BE2C (cell line): ENCODE measurements at places on chromosomes 2 and 18.

DNA sequence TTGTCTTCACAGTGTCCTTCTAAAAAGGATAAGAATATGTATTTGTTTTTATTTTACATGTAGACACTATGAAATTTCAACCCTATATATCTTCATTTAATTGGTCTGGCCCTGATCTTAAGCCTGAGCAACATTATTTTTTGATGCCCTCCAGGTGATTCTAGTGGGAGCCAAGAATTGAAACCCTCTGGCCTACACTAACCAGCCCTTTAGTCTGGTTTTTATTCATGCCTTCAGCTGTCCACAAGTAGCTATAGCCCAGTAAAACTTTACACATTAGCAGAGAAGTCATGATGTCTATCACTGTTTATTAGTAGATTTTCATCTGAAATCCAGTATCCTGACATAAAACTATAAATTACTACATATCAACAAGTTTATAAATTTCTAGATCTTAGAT, 52.7 kb upstream of the UBXN4 start:
- DNase-seq = no peak

DNA sequence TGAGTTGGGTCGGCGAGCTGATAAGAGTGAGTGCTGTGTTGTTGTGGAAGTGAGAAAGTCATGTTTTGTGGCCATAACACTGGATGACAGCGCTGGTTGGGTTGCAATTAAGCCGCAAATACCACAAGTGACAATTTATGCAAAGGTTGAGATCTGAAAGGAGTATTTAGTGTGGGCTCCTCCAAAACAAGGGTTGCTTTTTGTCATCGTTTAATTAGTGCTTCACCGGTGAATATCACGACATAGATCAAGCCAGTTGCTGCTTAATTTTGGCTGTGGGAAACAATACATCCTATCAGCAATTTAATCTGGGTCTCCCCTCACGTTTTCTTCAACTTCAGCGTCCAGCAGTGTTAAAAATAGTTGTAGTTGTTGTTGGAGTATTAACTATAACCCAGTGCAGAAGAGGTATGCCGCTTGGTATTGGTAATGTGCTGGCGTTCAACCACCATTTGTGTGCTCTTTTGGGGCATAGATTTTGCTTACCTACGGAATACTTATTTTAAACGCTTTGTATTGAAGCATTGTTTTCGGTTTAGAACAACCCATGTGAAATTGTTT, 662 bp downstream of the ACVR2A start:
- DNase-seq = no peak

GRCh38 chr2:221423210-221423804, 148.8 kb downstream of the EPHA4 start:
- DNase-seq = no peak

DNA sequence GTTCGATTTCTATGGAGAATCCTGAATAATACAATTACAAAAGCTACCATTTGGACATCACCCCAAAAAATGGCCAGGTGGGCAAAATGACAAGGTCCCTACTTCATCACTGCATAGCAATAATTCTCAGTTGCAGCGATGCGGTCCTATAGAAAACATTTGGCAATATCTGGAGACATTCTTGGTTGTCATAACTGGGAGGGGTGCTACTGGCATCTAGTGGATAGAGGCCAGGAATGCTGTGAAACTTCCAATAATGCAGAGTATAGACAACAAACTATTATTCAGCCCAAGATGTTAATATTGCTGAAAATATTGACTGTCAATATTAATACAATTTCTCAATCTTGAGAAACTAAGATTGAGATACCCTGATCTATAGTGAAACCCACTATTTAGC, 637.8 kb upstream of the PKDCC start:
- DNase-seq = peak; percentile 30

- no peak for DNase-seq
Measured at GRCh38 chr2:62706721-62707521, 1.4 kb downstream of the EHBP1 start.

DNA sequence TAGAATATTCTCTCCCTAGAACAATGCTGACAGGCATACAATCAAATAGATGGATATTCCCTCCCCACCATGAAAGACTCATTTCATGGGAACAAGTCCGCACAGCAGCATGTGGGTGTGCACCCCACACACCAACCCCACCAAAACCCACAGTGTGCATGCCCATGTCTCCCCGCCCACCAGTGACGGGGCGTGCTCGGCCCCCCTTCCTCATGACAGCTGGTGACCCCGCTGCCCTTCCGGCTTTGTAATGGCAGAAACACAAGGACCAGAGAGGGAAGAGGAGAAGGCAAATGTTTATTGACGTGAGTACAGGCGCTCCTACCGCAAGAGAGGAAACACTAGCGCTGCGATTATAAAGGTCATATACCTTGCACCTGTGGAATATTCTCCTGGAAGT, 30.8 kb upstream of the ODC1 start:
- no peak for DNase-seq

GRCh38 chr2:203037026-203037425, 22.4 kb downstream of the NBEAL1 start:
- no peak for DNase-seq

DNA sequence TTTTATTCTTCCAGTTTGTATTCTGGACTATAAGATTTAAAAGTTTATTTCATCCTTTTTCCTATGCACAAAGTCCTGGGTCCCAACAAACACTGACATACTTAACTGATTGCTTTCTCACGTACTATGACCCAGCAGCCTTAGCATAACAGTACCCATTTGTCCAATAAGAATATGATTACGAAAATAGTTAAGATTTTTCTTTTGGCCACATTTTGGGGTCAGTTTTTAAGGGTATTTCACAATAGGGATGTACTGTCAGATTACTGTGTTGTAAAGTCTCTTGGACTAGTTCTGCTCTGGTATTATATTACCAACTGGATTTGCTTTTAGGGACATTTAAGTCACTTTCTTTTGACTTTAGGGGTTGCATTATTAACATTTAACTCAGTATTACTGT, 46.1 kb downstream of the TTC39C start:
- no peak for DNase-seq

DNA sequence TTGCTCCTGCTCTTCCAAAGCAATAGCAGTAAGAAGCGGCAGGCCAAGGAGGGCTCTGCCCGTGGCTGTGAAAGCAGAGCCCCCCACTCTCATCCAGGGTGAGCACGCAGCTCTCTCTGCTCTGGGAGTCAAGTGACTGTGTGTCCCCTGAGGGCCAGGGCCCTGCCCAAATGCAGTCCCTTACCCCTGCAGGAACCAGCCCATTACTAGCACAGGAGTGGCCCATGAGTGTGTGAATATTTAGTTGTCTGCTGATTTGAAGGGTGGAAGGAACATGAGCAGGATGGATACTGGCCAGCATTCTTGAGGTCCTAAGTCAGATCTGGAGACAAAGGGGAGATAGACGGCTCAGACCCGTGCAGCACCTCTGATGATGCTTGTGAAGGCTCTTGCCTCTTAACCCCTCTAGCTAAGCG, 69.7 kb upstream of the FOSL2 start:
- DNase-seq = no peak

- peak; percentile 25 for DNase-seq
Measured at GRCh38 chr2:112958428-112959108, 19.2 kb upstream of the IL36G start.
